Sigmoid colon (tissue), 7 donors: ENCODE measurements at places on chromosomes 13 and 19. TPM values are rescaled to one million over a fixed set of nuclear protein-coding genes. Genes with fewer than 3 reads are reported as not detected.

The CGB1 gene
- total RNA-seq = not detected

The TSC22D1 gene
- 176 TPM for total RNA-seq

The ZNF30 gene
- total RNA-seq = 1.8 TPM

The ZSCAN1 gene
- not detected for total RNA-seq

The SMARCA4 gene
- 29.6 TPM for total RNA-seq

The ZNF71 gene
- total RNA-seq = 10.4 TPM

The EFNB2 gene
- total RNA-seq = 15.0 TPM

The C19orf67 gene
- not detected for total RNA-seq

The HPN gene
- total RNA-seq = 0.95 TPM

The TMEM190 gene
- total RNA-seq = not detected

The SETDB2 gene
- total RNA-seq = 7.5 TPM

The CEACAM7 gene
- total RNA-seq = 1.4 TPM

The DACH1 gene
- total RNA-seq = 1.9 TPM

The GPR12 gene
- total RNA-seq = under 0.01 TPM
